Esophagus muscularis mucosa (tissue), 4 donors: ENCODE measurements at places on chromosomes 13 and 19. TPM values are rescaled to one million over a fixed set of nuclear protein-coding genes. Genes with fewer than 3 reads are reported as not detected.

DNA sequence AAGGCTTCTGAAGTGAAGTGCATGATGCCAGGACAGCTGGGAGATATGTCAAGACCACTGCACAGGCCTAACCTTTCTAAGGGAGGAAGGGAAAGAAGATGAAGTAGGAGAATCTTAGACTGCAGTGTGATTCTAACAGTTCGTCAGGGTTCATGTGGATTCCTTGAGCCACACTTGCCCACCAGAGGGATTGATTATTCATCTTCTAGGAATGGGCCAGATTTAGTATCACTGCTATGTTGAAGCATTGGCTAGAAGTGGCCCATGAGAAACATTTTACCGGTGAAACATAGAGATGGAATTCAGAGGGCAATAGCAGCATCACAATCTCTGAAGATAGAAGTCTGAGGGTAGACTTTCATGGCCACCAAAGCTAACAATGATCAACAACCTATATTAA lies 550.8 kb upstream of the SLITRK1 start:
- no peak for DNase-seq
- no peak overlapping the region for H3K27ac ChIP-seq
- no peaks in the 10 kb centered on the region for H3K4me1 ChIP-seq
- no peaks in the 10 kb centered on the region for H3K36me3 ChIP-seq
- H3K4me3 ChIP-seq, result no peak overlapping the region

DNA sequence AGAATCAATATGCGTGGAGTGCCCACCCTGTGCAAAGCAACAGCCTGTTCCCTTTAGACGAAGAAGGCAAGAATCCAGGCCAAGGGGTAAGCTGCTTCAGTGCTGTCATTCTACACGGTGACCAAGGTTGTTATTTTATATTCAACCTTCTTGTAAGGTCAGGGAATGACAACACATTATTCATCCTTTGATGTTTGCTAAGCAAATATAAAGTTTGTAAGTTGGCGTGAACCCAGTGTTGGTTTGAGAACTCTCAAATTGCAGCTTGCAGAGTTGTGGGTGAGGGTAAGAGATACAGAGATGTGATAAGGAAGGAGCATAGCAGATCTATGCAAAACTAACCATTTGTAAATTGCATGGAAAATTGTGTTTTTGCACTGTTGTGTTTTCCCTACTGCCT lies 436.7 kb downstream of the FGF9 start:
- no peaks in the 10 kb centered on the region for H3K27me3 ChIP-seq
- DNase-seq, result no peak
- H3K36me3 ChIP-seq, result no peaks in the 10 kb centered on the region
- H3K4me3 ChIP-seq, result no peak overlapping the region
- no peak overlapping the region for H3K27ac ChIP-seq

DNA sequence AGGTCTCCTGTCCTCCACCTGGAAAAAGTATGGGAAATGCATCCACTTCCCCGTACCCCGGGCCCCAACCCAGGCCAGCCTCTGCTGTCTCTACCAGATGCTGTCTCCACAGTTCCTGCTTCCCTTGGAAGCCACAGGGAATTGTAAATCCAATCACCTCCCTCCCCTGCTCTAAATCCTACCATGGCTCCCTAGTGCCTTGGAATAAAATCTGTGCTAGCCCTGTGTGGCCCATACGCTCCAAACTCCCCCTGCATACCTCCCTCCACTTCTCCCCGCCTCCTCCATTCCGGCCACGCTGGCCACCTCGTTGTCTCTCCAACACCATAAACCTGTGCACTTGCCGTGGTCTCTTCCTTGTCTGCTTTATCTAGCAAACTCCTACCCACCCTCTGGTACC lies 31.2 kb downstream of the UNC13A start:
- no peaks in the 10 kb centered on the region for H3K4me1 ChIP-seq
- H3K27ac ChIP-seq, result no peak overlapping the region
- H3K4me3 ChIP-seq, result no peak overlapping the region
- no peak for DNase-seq
- H3K27me3 ChIP-seq, result peaks cover 15% of the 10 kb centered on the region

DNA sequence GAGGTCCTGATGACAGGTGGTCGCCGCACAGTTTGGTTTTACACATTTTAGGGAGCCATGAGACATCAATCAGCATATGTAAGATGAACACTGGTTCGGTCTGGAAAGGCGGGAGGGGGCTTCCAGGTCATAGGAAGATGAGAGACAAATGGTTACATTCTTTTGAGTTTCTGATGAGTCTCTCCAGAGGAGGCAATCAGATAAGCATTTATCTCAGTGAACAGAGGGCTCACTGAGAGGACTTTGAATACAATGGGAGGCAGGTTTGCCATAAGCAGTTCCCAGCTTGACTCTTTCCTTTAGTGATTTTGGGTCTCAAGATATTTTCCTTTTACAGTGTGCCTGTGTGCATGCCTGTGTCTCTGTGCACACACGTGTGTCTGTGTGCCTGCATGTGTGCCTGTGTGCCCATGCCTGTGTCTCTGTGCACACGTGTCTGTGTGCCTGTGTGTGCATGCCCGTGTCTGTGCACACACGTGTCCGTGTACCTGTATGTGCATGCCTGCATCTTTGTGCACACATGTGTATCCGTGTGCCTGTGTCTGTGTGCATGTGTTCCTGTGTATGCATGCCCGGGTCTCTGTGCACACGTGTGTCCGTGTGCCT lies 35.5 kb upstream of the TMEM255B start:
- H3K27ac ChIP-seq, result no peak overlapping the region
- peaks cover 23% of the 10 kb centered on the region for H3K4me1 ChIP-seq
- no peak for DNase-seq
- no peaks in the 10 kb centered on the region for H3K27me3 ChIP-seq
- H3K4me3 ChIP-seq, result no peak overlapping the region
- no peaks in the 10 kb centered on the region for H3K36me3 ChIP-seq

Gene MATK
- 1.5 TPM for total RNA-seq
